ENCODE measurements at places on chromosomes 2 and 18. TPM values are rescaled to one million over a fixed set of nuclear protein-coding genes. Genes with fewer than 3 reads are reported as not detected.

DNA sequence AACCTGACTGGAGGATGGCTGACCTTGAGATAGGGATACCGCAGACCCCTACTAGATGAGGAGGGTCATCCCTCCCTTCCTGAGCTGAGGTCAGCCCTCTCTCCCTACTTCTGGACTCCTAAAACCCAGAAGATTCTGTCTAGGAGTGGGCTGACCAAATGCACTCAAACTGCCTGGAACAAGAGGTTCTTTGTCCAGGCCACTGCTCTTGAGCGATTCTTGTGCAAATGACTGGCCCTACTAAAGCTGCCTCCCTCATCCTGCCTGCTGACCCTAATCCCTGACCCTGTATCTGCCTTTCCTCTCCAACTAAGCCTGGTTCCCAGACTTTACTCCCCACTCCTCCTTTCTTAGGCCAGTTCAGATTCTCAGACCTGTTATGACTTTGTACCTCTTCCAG is 56.2 kb downstream of the EFR3B start:
- H3K4me1 ChIP-seq = peaks cover 4% of the 10 kb centered on the region
- H3K27ac ChIP-seq = peak overlapping the region; percentile 29
- DNase-seq = no peak
- H3K4me3 ChIP-seq = no peak overlapping the region

- peaks cover 11% of the 10 kb centered on the region for H3K4me1 ChIP-seq
- H3K4me3 ChIP-seq = no peak overlapping the region
- no peaks in the 10 kb centered on the region for H3K36me3 ChIP-seq
- DNase-seq = no peak
Measured at GRCh38 chr2:148582679-148583511, 61.7 kb upstream of the EPC2 start.

- DNase-seq = no peak
- no peak overlapping the region for H3K27ac ChIP-seq
- no peaks in the 10 kb centered on the region for H3K27me3 ChIP-seq
- H3K4me3 ChIP-seq = no peak overlapping the region
- peaks cover 86% of the 10 kb centered on the region for H3K36me3 ChIP-seq
Measured at GRCh38 chr18:13103366-13103765, 112.2 kb downstream of the CEP192 start.

- H3K27me3 ChIP-seq = no peaks in the 10 kb centered on the region
- no peak overlapping the region for H3K27ac ChIP-seq
- no peaks in the 10 kb centered on the region for H3K36me3 ChIP-seq
- H3K4me1 ChIP-seq = peaks cover 16% of the 10 kb centered on the region
- DNase-seq = no peak
Measured at GRCh38 chr2:126994340-126994777, 95.7 kb downstream of the TEX51 start.

- H3K27ac ChIP-seq = no peak overlapping the region
- H3K27me3 ChIP-seq = peaks cover 55% of the 10 kb centered on the region
- H3K4me3 ChIP-seq = no peak overlapping the region
- no peaks in the 10 kb centered on the region for H3K4me1 ChIP-seq
- no peaks in the 10 kb centered on the region for H3K36me3 ChIP-seq
Measured at GRCh38 chr2:119109866-119110265, 48.7 kb downstream of the C1QL2 start.

DNA sequence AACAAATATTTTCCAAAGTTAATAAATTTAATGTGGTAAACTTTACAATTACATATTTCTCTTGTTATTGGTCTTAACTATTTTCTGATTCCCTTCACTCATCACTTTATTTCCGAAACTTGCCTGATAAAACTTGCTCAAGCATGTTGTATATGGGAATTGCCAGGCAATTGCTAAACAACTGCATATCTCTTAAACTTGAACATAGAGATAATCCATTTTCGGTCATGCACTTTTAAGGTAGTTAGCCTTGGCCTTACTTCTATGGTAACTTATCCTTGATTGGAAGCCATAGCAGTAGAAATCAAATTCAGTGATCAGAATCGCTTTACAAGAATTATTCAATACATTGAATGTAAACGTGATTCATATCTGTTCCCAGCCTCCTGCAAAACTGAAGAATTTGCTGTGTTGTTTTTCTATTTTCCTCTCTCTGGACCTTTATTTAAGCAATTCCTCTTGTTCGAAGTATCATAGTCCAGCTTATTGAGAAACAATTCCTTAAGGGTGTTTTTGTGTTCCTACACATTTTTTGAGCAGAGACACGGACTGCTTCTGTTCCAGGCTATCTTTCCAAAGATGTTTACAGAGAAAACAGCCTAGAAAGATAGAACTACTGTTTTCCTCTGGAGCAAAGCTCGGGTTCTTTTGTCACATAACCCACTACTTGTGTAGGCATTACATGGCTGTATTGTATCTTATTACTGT is 674.3 kb downstream of the IRS1 start:
- no peak overlapping the region for H3K4me3 ChIP-seq
- no peaks in the 10 kb centered on the region for H3K36me3 ChIP-seq
- H3K27ac ChIP-seq = peak overlapping the region; percentile 85
- no peak for DNase-seq

Gene KCNJ3
- 1.4 TPM for total RNA-seq

Gene SP140
- 0.54 TPM for total RNA-seq

Gene AQP4
- total RNA-seq = 0.51 TPM

Gene C18orf32
- 31.6 TPM for total RNA-seq
